ENCODE measurements at places on chromosomes 16 and 17.

GRCh38 chr16:55817236-55817912 is 15.5 kb downstream of the CES1 start:
- no peak for DNase-seq

- DNase-seq = no peak
Measured at GRCh38 chr17:61687769-61688168, 96.8 kb upstream of the NACA2 start.

GRCh38 chr16:3591436-3591803 is 14.2 kb upstream of the NLRC3 start:
- DNase-seq = no peak

DNA sequence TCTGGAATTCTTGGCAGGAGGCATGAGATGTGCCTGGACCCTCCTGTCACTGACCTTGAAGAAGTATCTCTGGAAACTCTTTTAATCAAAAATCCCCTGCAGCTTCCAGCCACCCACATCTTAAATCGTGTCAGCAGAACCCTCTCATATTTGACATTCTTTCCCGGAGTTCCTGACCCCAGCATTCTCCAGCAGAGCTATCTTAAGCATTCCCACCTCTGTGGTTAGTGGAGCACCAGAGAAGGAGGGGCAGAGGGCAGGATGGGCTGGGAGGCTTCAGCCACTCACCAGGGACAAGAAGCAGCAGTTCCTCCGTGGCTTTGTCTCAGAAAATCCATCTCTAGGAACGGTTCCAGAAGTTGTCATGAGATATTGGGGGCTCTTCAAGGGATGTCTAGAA is 149.9 kb downstream of the RGS9 start:
- DNase-seq = no peak

DNA sequence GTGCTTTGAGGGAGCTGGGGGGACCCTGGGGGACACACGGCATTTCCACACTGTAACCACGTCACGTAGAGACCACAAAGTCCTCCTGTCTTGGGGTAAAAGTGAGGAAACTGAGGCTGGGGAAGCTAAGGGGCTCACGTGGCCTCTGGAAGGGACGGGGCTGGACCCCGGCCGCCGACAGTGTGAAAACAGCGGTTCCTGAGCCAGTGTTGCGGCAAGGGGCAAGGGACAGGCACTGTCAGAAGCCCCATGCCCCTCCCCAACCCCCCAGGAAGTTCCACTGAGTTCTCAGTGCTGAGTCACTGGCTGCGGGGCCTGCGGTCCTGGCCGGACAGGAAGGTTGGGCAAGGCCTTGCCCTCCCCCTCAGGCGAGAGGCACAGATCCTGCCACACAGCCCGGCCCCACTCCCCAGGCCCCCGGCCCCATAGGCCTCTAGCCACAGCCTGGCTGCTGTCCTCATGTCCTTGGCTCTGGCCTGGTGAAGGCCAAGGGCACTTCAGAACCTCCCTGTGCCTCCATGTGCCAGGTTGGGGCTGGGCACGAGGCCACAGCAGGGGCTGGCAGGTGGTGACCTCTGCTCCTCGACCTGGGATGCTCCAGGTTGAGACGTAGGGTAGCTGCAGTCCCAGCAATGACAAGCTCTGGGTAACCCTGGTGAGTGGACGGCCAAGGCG is 5.0 kb upstream of the CCDC57 start:
- DNase-seq = no peak

DNA sequence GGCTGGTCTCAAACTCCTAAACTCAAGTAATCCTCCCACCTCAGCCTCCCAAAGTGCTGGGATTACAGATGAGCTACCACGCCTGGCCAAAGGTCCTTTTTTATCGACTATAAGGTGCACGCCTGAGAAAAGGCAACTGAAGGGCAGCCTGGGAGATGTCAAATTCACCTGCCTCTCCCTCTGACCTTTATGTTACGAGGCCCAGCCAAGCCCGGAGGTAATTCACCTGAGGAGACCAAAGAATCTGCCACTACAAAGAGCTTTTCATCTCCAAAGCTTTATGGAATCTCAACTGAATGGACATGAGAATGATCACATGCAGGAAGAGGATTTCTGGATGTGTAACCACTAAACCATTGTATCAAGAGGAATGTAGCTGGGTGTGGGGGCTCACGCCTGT is 37.2 kb downstream of the LYRM1 start:
- no peak for DNase-seq

- no peak for DNase-seq
Measured at GRCh38 chr16:1670371-1670770, 7.7 kb upstream of the JPT2 start.

DNA sequence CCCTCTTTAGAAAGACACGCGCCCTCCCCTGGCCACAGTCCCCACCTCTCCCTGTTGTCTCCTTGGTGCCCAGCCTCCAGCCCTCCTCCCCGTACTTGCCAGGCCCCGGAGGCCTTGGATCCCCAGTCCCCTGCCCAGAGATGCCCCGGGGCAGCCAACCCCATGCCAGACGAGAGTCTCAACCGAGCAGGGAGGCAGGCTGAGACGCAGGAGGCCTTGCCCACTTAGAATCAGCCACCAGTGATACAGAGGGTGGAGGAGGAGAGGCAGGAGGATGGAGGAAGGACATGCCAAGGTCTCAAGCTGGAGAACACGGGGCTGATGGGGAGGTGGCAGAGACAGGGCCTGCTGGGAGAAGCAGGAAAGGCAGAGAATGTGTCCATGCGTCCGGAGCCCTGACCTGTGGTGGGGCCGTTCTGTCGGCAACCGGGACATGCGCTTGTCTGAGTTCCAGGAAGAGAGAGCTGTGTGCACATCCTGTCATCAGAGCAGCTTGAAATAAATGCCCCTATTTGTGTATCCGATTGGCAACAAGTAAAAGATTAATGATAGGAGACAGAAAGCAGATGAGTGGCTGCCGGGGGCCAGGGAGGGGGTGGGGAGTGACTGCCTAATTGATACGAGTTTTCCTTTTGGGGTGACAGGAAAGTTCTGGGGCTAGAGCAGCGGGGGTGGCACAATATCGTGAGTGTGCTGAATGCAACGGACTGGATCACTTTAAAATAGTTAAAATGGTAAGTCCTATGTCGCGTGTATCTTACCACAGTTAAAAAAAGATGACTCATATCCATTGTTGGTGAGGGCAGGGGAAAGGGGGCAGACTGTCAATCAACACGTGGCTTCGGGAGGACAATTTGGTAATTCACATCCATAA is 44.7 kb upstream of the MEAK7 start:
- DNase-seq = no peak

GRCh38 chr17:17026163-17026562 is 16.1 kb upstream of the MPRIP start:
- no peak for DNase-seq

DNA sequence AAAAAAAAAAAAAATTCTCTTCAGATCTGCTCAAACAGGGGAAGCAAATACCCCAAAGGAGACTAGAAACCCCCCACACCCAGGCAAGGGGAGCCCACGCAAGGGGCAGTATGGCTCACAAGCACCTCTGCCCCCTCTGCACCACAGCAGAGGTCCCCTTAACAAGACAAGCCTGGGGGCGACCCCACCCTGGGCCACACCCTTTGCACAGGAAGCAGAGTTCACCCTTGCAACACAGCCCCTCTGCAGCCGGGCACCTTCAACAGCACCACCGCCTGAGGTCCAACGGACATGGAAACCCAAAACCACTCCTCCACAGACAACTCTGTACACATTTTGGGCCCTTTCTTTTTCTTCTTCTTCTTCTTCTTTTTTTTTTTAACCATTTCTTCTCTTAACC is 12.8 kb downstream of the AXIN1 start:
- DNase-seq = no peak

DNA sequence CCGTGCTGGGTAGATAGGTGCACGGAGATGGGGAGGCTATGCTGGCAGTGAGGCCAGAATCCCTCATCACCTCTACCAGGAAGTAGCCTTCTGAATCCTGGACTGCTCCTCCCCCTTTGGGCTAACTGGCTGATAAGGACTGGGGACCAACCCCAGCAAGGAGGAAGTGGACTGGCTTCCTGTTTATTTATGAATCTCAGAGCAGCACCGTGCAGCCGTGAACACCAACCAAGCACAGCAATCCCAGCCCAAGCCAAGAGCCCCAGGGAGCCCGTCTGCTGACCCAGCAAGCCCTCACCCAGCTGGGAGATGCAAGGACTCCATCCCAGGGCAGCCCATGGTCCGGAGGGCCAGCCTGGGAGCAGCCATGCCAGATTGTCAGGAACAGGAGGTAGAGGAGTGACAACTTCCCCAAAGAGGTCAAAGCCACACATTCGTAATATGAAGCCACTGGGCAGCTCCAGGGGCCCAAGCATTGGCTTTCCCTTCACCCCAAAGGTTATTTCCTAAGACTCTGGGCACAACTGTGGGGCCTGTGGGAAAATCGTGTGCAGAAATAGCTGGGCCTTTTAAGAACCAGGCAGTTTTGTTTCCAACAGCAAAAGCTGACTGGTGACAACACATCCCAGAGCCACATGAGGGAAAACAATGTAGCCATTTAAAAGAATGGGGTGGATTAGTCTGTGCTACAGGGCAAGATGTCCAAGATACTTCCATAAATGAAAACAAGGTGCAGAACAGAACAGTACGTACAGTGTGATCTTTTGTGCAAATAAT is 23.9 kb downstream of the PHB1 start:
- DNase-seq = no peak

- DNase-seq = peak; percentile 28
Measured at GRCh38 chr17:57114085-57114673, 29.1 kb downstream of the AKAP1 start.

DNA sequence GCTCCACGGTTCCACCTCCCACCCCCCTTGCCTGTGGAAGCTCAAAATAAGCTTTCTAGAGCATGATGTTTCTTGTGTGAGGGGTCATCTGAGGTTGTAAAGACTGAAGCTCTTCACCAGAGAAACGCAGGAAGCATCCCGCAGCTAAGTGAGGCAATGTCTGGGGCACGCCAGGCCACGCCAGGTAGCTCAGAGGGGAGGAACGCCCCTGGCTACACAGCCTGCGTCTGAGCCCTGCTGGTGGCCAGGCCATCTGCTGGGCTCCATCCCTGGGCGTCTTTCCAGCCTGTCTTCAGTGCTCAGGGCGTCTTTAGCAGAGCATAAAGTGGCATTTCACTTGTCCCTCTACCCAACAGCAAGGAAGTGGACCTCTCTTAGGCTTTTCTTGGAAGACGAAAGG is 15.2 kb downstream of the SOCS3 start:
- DNase-seq = no peak

DNA sequence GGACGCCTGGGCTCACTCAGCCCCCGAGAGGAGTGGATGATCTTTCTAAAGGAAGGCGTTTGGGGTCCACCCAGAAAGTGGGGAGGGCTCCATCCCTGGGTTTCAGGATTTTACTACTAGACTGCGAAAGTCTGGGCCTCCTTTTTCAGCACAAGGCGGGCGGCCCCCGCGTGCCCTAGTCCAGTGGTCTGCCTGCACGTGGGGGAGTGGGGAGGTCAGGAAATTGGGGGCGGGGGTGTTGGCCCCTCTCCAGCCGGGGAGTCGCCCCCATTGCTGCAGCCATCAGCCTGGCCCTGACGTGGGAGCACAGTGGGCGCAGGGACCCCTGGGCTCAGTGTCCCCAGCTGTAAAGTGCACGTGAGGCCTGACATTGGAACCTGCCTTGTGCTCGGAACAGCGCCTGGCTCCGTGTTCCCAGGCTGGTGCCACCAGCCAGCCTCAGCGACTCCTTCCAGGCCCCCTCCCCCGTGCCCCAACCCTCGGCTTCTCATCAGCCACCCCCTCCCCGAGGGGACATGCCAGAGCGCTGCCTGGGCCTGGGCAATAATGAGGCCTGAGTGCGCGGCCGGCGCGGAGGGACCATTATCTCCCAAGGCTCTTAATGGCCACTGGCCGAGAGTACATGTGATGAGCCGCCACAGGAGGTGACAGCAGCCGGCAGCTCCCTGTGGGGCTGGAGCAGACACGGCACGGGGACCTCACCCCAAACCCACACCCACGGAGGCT is 2.4 kb upstream of the C1QTNF8 start:
- DNase-seq = no peak

DNA sequence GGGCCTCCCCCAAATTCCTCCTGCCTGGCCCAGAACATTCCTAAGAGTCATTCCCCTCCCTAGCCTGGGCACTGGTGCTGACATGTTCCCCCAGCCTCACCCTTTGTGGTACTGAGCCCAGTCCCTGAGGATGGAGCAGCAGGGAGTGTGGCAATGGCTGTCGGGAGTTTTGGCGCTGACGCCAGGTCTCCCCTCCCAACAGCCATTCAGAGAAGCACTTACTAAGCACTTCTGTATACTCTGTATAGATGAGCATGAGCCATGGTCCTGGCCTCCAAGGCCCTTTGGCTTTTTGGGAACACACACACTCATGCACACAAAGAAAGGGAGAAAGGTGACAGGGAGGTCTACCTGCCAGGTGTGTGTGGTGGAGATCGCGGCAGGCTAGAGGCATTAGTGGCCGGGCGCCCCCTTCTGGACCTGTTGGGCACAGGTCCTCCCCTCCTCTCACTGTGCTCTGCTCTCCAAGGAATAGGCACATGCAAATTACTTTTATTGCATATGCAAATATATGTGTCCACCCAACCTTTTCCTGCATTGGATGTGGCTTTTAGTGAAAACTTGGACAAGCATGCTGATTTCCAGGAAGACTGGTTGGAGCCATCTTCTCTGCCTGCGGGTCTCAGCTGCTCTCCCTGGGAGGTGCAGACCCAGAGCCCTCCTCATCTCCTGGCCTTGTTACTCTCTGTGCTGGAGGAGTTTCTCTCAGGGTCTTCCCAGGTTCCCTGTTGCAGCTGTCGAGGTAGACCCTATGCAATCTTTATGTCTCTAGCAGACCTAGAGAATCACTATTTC is 17.4 kb upstream of the C17orf107 start:
- DNase-seq = peak; percentile 38

DNA sequence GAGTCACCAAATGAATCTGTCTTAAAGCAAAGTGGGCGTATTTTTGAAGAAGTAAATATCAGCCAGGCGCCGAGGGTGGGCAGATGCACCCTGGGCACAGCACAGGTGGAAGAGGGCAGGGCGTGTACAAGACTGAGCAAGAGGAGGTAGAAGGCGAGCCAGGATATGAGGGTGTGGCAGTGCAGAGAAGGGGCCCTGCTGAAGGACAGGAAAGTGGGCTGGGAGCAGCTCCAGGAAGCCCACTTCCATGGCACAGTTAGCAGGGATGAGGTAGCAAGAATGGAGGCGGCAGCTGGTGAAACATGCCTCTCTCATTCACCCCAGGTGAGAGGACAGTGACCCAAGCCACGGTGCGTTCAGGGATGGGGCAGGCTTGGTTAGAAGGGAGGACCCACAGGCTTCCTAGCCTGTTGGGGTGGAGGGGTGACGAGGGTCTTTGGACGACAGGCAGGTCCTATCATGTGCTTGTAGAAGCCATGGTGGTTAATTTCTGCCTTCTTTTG is 149.3 kb downstream of the CLEC16A start:
- DNase-seq = no peak

GRCh38 chr16:84876873-84877606 is 57.3 kb downstream of the CRISPLD2 start:
- DNase-seq = no peak

DNA sequence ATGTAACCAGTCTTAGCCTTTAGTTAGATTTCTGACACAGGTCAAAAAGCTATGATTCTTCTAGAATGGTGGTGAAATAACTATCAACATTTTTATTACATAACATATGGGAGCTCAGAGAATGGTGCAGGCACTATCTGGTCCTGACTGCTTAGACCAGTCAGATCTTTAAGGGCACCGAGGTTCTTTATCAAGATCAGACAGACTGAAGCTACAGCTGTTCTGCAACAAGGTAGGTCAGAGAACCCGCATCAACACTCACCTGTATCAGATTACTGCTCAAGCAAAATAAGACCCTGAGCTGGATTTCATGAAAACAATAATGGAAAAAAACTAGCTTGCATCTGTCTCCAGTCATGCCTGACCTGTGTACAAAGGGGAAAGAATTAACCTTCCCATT is 160.4 kb downstream of the KCNJ2 start:
- DNase-seq = no peak

Measured in NCI-H1694 treated with DMSO at 0.1 percent for 48 hours (cell line).